ENCODE measurements at places on chromosomes 12 and 14. TPM values are rescaled to one million over a fixed set of nuclear protein-coding genes. Genes with fewer than 3 reads are reported as not detected.

- DNase-seq, result no peak
These were observed 28.9 kb upstream of the PLEKHG3 start for GRCh38 chr14:64675312-64675711.

DNA sequence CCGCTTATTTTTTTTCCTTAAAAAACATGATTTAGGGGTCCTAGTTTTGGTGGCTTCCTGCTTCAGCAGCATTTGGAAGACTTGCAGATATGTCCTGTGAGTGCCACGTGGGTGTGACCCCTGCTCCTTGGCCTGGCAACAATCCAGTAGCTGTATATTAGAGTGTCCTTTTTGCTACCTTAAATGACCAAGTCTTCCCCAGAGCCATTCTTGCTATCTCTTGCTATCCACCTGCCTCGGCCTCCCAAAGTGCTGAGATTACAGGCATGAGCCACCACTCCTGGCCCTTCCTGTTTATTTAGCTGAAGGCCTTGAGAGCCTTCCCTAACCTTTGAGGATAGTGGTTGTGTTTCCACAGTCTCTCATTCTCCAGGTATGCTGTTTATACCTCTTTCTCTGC is 17.0 kb downstream of the TPCN1 start:
- no peak for DNase-seq

GRCh38 chr12:43004908-43005307 is 415.4 kb upstream of the PRICKLE1 start:
- DNase-seq, result no peak

DNA sequence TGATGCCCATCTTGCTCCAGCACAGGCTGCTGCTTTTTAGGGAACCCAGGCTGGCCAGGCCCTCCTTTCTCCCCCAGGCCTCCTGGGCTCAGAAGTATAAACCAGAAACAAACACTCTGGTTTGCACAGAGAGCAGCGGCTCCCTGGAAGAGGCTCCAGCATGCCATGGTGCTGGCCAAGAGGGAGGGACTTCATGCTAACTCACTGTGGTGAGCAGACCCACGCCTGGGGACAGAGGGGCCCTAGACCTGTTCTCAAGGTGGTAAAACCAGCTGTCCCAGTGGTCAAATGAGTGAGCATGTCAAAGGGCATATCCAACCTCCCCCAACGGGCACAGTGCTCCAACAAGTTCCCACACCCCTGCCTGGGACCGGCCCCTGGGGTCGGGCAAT is 15.5 kb downstream of the BCL11B start:
- no peak for DNase-seq

DNA sequence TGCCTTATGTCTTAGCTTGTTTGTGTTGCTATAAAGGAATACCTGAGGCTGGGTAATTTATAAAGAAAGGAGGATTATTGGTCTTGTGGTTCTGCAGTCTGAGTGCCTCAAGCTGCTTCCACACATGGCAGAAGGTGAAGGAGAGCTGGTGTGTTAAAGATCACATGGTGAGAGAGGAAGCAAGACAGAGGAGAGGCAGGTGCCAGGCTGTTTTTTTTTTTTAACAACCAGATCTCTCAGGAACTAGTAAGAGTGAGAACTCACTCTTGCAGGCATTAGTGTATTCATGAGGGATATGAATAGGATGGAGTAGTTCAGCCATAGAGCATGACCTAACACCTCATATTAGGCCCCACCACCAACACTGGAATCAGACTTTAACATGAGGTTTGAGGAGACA is 123.4 kb downstream of the CMAS start:
- no peak for DNase-seq

DNA sequence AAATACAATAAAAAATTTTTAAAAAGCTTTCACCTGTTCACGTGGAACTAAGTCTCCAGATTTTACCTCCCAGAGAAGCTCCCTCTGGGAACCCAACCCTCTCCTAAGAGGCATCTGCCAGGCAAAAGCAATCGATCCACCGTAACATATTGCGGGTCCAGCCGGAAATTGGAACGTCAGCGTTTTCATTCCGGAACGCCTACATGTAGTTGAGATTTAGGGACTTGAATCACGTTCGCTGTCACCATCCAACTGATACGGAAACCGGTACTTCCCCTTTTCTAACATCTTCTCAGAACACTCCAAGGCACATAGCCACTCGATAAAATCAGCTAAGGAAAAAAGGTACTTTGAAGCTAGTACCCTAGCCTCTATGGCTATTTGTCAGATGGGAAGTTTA is 70.3 kb downstream of the COX16 start:
- DNase-seq, result no peak

GRCh38 chr12:67937822-67938221 is 51.4 kb upstream of the IFNG-AS1 start:
- no peak for DNase-seq

DNA sequence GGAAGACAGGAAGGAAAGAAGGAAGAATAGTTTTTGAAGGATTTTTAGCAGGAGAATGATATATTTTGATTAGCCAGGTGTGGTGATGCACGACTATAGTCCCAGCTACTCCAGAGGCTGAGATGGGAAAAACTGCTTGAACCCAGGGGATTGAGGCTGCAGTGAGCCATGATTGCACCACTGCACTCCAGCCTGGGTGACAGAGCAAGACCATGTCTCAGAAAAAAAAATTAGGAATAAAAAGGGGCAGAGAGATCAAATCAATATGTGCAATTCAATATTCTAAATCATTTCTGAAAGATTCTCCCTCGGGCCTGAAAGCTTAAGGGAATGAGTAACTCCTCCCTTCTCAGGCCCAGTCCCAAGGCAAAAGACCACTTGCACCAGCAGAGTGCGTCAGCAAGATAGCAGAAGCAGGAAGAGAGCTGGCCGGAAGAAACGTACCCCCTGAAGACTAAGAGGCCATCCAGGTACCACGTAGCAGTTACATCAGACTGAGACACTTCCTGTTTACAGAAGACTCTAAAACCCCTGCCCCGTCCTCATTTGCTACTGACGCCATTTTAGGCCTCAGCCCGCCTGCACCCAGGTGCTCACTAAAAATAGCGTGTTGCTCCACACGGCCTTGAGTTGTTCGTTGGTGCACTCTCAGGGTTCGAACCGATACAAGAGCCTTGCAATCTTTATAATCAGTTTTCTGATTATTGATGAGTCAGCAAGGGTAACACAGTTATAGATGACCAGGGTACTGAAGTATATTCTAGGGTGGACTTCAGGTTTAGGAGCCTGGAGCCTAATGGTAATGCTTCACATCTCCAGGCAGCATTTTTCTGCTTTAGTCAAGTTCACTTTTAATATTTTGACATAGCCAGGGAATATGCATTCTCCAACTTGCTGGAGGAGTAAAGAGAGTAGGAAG is 57.7 kb upstream of the CSRP2 start:
- no peak for DNase-seq

- DNase-seq, result no peak
These were observed 85.7 kb downstream of the MYRFL start for GRCh38 chr12:69910694-69911093.

DNA sequence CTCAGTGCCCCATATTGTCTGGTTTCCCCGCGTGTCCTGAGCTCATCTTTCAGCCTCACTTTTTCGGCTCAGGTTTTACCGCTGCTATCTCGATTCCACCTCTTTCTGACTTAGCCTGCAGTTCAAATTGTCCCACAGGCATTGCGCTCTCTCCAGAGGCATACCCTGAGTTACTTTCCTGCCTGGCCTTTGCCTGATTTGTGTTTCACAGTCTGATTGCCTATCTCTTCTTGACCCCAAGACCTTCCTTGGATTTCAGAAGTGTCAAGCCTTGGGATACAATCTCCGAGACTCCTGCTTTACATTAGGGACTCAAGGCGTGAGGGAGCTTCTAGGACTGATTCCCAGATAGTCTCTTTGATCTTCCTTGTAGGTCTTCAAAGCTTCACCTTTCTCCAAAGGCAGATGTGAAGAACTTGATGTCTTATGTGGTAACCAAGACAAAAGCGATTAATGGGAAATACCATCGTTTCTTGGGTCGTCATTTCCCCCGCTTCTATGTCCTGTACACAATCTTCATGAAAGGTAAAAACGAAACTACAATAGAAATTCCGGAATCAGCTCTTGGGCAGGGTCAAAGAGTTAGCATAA is 629 bp downstream of the LETMD1 start:
- no peak for DNase-seq

DNA sequence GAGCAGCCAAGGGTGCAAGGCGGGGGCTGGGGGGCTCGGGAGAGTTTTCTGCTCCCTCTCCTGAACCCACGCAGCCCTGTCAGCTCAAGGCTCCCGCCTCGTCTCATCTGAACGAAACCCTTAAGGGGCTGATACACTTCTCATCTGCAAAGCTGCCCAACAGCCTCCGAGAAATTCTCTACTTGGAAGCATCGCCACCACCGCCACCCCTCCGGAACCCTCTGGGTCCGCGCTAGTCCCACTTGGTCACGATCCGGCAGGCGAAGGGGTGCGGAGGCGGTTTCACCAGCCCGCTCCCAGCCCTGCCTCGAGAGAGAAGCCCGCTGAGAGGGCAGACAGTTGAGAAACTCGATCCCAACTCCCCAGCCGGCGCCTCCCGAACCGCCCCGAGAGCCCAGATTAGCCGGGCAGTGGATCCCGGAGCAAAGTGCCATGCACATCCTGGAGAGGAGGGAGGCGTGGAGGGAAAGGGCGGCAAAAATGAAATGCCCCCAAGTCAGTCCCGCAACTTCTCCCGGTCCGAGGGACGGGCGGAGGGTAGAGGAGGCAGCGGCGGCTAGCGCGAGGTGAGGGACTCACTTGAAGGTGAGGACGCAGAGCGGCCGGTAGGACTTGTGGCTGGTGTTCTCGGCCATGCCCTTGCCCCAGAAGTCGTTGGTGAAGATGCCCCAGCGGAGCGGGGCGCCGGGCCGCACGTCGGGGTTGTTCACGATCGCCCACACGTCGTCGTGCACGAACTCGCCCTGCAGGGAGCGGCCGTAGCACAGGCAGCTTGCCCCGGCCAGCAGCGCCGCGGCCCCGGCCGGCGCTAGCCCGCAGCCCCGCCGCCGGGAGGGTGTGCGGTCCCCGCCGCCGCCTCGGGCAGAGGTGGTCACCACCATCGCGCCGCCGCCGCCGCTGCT is 620 bp downstream of the TMTC1 start:
- DNase-seq, result no peak

DNA sequence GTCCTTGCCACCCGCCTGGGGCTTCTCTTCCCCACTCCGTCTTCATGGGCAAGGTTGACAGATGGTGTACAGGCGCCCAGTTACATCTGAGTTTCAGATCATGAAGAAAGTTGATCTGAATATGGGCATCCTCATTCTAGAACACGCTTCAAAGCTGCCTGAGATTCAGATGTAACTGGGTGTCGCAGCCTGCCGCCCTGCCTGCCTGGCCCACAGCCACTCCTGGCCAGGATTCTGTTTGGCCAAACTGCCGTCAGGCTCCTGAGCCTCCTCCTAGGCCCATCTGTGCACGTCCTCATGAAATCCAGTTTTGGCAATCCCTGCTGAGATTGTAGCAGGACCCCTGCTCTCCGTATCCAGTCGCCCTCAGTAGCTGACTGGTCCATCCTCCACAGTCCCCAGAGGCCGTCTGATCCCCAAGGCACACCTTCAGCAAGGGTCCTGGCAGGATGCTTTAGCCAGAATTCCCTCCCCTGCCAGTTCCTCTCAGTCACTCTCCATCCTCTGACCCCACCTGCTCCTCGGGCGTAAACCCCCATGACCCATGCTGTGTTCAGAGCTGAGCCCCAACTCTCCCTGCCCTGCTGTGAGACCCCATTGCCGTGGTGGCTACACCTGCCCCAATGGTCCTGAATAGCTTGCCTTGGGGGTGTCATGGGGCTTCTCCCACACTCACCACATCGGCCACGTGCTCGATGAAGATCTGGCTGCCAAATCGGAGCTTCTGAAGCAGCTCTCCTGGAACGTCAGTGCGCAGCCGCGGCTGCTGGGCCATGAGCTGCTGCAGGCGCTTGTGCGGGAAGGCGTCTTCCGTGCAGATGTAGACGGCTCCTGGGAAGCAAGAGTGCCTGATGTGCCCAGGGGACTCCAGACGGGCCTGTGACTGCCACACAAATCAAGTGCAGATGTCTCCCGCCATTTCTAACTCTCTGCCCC is 12.5 kb downstream of the XRCC3 start:
- DNase-seq, result no peak

DNA sequence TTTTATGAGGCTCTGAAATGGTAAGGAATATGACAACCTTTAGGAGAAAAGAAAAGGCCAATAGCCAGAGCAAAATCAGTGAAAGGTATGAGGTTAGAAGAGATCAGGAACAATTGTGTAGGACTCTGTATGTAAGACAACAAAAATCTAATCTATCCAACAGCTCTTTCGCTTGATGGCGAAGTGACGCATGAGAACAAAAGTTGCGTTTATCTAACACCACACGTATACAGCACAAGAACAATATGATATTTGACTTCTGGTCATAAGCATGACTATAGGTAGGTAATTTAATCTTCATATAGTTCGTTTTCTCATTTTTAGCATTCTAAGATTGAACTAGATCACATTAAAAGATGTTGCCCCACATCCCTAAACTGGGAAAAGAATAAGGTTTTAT is 1.5 kb downstream of the CLECL1 start:
- DNase-seq, result no peak

- no peak for DNase-seq
These were observed 101.6 kb upstream of the KRAS start for GRCh38 chr12:25352083-25352918.

DNA sequence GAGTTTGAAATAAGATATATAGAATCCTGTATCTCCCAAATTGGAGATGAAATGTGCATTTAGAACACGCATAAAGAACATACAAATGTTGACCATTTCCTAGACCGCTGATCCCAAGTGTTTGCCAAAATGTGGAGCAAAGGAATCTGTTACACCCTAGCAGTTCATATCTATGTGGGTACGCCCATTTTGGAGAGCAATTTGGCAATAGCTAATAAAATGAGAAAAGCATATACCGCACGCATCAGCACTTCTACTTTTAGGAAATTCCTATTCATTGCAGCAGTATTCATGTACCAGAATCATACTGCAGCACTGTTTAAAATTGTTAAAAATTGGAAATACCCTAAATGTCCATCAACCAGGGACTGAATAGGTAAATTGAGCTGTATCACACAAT is 937.8 kb downstream of the BCL11B start:
- no peak for DNase-seq

- no peak for DNase-seq
These were observed 465.9 kb upstream of the TBX3 start for GRCh38 chr12:115149685-115150378.

DNA sequence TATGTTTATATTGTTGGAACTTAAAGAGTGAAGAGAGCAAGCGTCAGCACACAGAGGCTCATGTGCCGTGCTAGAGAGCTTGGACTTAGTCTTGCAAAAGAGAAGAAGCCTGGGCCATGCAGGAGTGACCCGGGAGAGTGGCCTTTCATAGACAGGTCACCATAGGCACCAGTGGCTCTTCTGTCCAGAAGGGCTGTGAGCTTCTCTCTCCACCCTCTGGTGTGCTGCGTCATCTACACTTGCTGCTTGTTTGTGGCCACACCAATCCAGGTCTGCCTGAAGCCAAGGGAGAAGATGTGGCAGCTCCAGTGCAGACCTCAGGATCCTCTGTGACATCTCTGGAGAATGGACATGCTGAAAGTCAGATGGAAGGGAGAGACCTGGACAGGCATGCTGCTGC is 74.4 kb downstream of the NTF3 start:
- DNase-seq, result no peak

- no peak for DNase-seq
These were observed 57.6 kb downstream of the SPTSSA start for GRCh38 chr14:34404416-34404815.

The TEX52 gene
- not detected for total RNA-seq

The EXOC5 gene
- total RNA-seq, result 54.2 TPM

The EPYC gene
- not detected for total RNA-seq

The IL26 gene
- not detected for total RNA-seq

The KRT6B gene
- total RNA-seq, result not detected

The ARG2 gene
- total RNA-seq, result 7.0 TPM

The NFATC4 gene
- total RNA-seq, result 7.6 TPM

The KLHL33 gene
- 0.05 TPM for total RNA-seq

The PIK3C2G gene
- not detected for total RNA-seq

The PLXNC1 gene
- total RNA-seq, result 0.25 TPM

The ADAM21 gene
- 0.98 TPM for total RNA-seq

The FAM186B gene
- 0.42 TPM for total RNA-seq
